Fibroblast of the aortic adventitia (primary cell): ENCODE measurements at places on chromosomes 4 and X. TPM values are rescaled to one million over a fixed set of nuclear protein-coding genes. Genes with fewer than 3 reads are reported as not detected.

The RAI2 gene
- total RNA-seq, result 0.33 and 4.0 TPM in 2 replicates

The MAP7D2 gene
- total RNA-seq, result 0.18 and 1.2 TPM in 2 replicates

The CRMP1 gene
- not detected in 2 replicates for total RNA-seq

The GSX2 gene
- not detected in 2 replicates for total RNA-seq

The ADAM29 gene
- not detected in 2 replicates for total RNA-seq

The COL4A5 gene
- 23.2 and 40.8 TPM in 2 replicates for total RNA-seq

The ADGRG2 gene
- 0.18 and 0.25 TPM in 2 replicates for total RNA-seq

The ERCC6L gene
- total RNA-seq, result 9.9 TPM in 1 of 2 replicates, not detected in the other

The TLR10 gene
- not detected in 2 replicates for total RNA-seq

The ANOS1 gene
- 4.9 and 7.5 TPM in 2 replicates for total RNA-seq

The CYLC1 gene
- not detected in 2 replicates for total RNA-seq

The DSPP gene
- total RNA-seq, result not detected in 2 replicates

The DMP1 gene
- not detected in 2 replicates for total RNA-seq

The LRAT gene
- total RNA-seq, result 0.57 TPM in 1 of 2 replicates, not detected in the other
